ENCODE measurements at places on chromosomes 4 and X.

- DNase-seq, result no peak
These were observed 1150.6 kb downstream of the FAT4 start for GRCh38 chr4:126465341-126465740.

DNA sequence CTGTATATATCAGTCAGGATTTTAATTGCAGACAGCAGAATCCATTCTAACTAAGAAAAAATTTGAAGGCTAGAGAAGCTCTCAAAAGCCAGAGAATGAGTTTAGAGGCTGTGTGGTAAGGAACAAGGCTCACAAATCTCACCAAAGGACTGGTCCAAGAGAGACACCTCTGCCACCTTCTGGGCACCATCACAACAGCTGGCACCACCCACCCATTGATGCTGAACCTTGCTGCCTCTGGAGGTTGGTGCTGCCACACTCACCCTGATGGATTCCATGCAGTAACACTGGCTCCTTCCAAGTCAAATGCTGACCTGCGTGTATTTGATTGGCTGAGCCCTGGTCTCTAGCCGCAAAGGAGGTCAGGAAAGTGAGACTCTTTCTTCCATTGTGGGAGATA is 100.8 kb downstream of the BEND2 start:
- no peak for DNase-seq

GRCh38 chrX:68363984-68364383 is 69.3 kb downstream of the OPHN1 start:
- DNase-seq, result no peak

DNA sequence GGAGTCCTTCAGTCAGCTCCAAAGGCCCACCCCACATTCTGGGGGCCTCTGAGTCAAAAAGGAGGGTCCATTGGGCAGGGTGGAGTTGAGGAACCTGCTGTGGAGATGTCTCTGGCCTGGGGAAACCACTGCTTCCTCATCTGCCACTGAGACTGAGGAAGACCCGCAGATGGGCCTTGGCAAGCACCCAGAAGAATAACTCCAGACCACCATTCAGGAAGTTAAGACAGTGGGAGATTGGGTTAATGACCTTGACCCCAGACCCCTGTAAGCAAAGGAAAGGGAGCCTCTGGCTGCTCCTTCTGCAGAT is 8.1 kb upstream of the HSD17B10 start:
- no peak for DNase-seq

DNA sequence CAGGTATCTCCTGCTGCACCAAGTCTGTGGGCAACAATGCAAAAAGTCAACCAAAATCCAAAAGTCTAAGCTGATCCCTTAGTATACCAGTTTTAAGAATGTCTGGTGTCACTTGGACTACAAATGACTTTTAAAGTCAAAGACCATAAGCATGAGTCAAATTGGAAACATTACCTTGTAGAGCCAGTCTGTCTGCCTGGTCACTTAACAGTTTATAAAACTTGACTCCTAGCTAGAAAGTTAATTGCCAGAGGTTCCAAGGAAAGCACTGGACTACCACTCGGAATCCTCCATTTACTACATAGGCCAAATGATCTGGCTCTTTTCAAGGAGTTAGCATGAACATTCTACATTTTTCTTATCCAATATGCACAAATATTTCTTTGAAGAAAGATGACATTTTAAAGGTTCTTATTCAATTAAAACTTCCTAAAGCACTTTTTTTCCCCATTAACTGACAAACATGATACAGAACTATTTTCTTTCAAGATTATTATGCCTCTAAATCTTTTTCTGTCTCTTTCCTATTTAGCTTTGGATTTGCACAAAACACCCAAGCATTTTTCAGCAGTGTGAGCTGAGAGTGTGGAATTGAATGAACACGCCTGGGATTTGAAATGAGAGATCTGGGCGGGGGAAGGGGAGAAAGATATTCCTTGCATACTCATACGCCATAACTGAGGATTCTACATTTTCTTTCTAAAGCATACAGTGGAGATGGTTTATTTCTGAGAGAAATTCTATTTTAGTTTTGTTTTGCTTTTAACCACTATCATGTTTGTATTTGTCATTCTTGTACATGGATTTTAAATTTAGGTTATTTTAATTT is 188.4 kb downstream of the SHROOM3 start:
- DNase-seq, result no peak
